Cortex of kidney (tissue), 1 donor: ENCODE measurements at places on chromosomes 11 and 22.

- DNase-seq, result no peak
Measured at GRCh38 chr11:46457659-46458424, 66.3 kb upstream of the CHRM4 start.

DNA sequence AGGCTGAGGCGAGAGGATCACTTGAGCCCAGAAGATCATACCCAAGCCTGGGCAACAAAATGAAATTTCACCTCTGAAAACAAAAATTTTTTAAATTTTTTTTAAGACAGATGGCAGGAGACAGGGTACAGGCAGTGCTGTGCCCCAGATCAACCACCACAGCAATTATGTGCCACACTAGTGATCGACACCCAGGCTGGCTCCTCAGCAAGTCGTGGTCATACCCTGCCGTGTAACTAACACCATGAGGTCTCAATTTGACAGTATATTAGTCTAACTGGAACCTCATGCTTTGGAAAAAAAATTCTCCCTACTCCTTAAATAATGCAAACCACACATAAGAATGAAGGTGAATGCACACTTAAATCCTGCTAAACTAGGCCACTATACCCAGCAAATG is 8.3 kb downstream of the SF3A1 start:
- no peak for DNase-seq

DNA sequence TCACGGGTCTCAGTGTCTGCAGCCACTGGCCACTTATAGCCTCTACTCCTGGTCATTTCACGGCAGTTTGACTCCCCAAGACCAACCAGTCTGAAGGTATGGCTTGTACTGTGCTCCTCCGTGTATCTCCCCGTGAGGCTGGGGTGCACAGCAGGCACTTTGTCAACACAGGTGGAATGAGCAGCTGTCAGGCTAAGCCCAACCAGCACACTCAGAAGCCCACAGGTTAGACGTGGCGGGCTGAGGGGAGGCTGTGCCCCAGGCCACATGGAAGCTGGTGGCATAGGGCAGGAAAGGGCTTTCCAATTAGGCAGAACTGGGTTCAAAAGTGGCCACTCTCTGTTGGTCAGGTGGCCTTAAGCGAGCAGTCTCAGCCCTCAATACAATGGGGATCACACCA is 7.0 kb downstream of the TP53I11 start:
- DNase-seq, result no peak

DNA sequence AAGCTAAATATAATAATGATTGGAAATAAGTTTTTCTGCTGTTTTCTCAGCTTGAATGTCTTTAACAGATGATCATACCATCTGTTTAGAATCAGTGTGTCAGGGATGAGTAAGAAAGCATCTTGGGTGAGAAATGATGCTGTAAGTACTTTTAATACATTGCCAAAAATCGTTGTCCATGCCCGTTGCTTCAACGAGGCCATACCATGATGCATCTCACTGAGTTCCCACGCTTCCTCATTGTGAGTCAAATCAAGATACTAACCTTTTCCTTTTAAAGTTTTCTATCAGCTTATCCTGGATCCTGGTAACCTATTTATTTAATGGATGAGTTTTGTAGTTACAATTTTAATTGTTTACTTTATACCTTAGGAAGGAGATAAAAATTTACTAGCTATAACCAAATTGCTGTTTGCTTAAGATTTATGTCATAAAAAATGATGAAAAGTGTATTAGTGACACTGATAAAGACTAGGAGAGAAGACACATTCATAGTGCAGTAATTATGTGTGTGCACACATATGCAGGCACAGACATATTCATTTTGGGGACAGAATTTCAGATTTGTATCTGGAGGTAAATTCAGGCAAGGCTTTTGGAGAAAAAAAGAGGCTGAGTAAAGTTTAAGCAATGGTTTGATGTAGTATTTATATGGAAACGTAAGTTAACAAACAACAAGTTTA is 154.8 kb downstream of the UVRAG start:
- no peak for DNase-seq

GRCh38 chr11:121100943-121101342 is at the start of gene TECTA:
Gene TECTA, plus strand, starts transcription at chr11:121101243. Its CDS starts 1,423 bp downstream, at chr11:121102666.
- no peak for DNase-seq

DNA sequence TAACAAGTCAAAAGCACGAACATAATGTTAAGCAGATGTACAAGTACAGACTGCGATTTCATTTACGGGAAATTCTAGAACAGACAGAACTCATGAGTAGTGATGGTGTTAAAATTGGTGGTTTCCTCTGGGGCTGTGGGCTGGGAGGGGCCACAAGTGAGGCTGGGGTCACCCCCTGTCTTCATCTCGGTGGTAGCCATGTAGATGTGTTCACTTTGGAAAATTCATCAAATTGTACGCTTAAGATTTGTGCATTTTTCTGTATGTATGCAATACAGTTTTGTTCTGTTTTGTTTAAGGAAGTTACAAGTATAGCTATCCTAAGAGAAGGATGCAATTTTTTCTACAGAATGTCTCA is 504 bp upstream of the ASCC2 start:
- no peak for DNase-seq

GRCh38 chr22:49894322-49895054 is 23.8 kb downstream of the ALG12 start:
- DNase-seq, result no peak

- no peak for DNase-seq
Measured at GRCh38 chr22:48635816-48636215, 1191.9 kb downstream of the BRD1 start.

- DNase-seq, result no peak
Measured at GRCh38 chr11:58526721-58527120, 18.8 kb upstream of the OR5B21 start.
